Activated CD4-positive, alpha-beta T cell treated with anti-CD3 and anti-CD28 coated beads for 36 hours (primary cell): ENCODE measurements at places on chromosomes 5 and 9.

DNA sequence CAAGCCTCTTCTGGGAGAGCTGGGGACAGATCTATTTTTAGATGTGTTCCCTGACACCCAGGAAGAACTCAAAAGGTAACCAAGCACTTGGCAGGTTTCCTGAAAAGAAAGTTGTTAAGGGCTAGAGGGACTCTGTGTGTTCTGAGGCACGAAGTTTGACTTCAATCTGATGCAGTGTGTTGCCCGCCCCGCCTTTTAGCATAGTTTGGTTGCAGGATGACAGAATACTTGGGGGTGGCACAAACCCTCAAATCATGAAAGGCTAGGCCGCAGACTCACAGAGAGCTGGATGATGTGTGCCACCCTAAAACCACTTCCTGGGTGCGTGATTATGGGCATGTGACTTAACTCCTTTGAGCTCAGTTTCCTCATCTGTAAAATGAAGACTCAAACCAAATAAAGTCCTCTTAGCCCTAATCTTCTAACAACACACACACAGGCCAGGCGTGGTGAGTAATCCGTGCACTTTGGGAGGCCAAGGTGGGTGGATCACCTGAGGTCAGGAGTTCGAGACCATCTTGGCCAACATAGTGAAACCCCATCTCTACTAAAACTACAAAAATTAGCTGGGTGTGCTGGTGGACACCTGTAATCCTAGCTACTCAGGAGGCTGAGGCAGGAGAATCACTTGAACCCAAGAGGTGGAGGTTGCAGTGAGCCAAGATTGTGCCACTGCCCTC lies 12.8 kb upstream of the NDFIP1 start:
- DNase-seq, result peak; percentile 93

DNA sequence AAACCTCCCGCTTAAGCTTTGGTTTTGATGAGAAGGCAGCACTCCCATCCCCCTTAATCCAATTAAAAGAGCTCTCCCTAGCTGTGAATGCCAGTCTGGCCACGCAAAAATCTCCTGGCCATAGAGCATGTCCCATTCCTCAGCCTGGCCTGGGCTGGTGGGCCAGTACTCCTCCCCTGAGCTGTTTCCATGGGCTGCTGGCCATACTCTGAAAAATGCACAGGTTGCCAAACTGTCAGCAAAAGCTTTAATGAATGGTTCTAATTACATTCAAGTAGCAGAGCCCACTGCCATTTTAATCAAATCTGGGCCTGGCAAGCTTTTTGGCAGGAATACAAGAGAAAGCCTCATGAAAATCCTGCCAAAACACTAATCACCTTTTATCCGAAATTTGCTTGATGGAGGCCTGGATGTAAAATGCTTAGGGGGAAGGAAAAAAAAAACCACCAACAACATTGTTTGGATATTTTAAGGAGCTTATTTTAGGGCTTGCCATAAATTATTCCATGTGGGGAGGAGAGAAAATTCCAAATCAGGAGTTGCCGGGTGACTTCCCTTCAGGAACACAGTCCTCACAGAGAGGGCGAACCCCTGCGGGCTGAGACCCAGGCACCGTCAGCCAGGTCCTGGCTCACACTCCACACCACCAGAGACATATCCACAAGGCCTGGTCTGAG lies 243.3 kb downstream of the SEC61B start:
- no peak for DNase-seq

GRCh38 chr9:120857481-120857880 lies 14.8 kb upstream of the PSMD5 start:
- no peak for DNase-seq

DNA sequence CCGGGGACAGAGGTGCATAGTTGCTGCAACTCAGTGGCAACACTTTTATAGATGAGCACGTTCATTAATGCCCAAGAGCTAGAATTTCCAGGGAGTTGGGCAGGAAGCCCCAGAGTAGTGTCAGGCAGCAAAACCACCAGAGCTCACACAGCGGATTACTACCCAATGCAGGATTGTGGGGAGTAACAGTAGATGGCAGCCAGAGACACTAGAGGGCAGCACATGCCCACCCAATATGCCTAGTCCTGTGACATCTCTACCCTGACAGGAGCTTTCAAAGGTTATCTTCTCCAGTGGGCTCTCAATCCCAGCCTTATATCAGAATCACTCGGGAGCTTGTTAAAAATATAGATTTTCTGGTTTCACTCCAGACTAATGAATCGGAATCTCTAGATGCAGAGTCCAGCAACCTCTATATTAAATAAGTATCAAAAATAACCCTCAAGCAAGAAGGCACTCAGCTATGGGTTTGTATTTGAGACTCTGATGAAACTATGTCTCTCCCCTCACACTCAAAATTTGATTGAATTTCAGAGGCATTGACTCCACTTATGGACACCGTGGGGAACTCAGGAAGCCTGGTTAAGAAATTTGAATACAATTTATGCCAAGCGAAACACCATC lies 58.4 kb upstream of the PHF24 start:
- peak; percentile 90 for DNase-seq

GRCh38 chr5:74798977-74799911 lies 32.2 kb downstream of the NSA2 start:
- no peak for DNase-seq

GRCh38 chr5:8561224-8561840 lies 692.4 kb downstream of the MTRR start:
- no peak for DNase-seq

DNA sequence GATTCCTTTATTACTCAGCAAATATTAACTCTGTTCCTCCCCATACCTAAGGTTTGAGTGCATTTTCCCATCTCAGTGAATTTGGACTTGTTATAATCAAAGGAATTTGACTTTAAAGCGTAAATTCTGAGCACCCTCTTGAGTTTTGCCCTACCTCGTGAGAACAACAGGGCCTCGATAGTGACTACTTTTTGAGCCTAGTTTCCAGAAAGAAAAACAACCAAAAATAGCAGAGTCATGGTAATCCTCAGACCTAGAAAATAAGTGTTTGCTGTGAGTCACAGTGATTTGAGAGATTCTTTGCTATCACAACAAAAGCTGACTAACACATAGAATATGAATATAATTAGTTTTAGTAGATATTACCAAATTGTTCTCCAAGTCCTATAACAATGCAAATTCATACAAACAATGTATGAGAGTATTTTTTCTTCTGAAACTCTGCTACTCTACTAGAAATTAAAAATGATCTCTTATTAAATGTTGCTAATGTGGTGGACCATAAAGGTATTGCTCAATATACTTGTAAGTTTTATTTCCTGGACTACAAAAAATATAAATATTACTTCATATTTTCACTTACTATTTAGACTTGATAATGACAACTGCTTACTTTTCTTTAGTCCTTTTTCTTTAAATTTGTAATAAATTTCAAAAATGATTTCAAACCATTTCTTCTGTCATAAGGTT lies 759.7 kb downstream of the BRINP1 start:
- DNase-seq, result no peak

DNA sequence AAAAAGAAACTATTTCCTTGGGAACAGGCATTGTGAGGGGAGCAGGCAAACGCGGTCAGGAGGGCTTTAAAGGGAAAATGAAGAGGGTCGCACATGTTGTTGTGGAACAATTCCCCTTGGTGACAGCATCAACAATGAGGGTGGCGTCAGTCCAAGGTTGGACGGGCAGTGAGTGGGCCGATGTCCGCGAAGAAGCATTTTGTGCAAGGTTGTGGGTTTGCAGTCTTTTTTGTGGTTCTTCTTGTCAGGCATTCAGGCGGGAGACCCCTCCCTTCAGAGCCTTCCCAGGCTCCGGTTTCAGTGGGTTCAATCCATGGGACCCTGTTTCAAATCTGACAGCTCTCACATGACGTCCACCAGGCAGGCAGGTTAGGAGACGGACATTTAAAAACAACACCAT lies 11.1 kb upstream of the SLC6A19 start:
- no peak for DNase-seq

DNA sequence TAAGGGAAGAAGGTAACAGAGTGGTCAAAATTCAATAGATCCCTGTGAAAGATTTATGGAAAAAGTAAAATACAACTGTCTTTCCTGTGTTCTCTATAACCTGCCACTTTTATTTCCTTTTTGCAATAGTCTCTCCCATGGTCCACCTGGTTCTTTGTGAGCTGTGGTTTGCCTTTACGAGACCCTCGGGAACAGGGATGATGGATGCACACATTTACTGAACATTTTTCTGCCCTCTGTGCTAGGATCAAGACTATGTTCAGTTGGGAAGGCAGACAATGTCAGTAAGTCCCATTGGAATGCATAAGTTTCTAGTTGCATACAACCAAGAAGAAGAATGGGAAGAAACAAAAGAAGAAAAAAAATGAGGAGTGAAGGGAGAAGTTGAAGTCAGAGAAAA lies 281.2 kb downstream of the TRPM3 start:
- DNase-seq, result no peak

DNA sequence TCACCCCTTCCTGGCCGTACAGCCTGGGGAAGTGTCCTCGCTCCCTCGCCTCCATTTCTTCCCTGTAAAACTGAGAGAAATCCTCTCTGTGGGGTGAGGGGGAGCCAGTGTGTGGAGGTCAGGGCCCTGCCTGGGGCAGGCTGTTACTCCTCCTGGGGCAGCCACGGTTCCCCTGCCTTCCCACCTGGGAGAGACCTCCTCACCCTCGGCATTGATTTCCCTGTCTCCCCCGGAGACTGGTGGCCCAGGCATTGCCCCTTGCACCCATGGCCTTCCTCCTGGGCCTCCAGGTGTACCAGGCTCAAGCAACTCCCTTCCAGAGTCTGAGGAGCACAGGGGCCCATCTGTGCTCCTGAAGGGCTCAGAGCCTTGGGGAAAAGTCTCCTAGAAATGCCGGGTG lies 75.6 kb upstream of the RNU6ATAC start:
- DNase-seq, result no peak

GRCh38 chr9:129060991-129061390 lies 19.9 kb upstream of the DOLPP1 start:
- DNase-seq, result no peak

DNA sequence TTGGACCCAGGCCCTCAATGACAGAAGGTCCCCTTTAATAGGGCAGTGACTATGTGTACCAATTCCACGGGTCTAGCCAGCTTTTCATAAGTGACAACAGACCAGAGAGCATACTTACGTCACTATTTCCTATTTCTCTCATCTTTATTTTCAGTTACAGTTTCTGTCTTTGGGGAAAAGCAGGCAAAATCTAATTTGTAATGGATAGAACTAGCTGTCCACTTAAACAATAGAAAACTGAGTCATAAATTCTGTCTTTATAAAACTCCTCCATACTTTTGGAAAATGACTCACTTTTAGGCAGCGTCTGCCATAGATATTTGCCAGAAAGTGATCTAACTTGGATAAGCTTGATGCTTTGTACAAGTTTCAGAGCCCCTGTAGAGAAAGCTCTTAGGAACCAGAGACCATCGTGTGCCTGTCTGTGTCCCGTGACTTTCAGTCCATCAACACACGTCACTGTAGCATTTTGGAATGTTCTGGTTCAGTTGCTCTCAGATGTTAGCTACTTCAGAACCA lies 101.9 kb downstream of the F2RL2 start:
- DNase-seq, result no peak

DNA sequence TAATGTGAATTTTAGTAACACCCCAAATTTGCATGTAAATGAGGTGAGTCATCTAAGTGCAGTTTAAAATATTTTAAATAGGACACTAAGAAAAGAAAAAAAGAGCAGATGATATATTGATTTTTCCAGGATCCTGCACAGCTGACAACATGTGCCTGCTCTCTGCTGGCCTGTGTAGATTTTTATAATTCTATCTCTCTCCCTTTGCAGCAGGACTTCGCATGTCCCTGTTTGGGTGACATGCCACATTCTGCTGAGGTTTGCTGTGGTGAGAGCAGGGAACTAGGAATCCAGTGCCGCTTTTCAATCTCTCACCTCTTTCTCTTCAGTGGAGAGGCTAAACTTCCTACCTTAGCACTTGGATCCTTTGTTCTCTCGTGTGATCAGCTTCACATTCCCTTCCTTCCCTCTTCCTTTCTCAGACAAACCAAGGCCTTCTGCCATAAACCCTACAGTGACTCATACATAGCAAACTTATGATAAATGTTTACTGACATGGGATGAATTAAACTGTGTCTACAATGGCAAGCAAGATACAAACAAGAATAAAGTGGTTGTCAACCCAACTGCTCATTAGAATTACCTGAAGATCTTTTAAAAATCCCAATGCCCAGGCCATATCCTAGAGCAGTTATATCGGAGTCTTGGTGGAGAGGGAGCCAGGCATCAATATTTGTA lies 198.8 kb upstream of the EFNA5 start:
- no peak for DNase-seq

DNA sequence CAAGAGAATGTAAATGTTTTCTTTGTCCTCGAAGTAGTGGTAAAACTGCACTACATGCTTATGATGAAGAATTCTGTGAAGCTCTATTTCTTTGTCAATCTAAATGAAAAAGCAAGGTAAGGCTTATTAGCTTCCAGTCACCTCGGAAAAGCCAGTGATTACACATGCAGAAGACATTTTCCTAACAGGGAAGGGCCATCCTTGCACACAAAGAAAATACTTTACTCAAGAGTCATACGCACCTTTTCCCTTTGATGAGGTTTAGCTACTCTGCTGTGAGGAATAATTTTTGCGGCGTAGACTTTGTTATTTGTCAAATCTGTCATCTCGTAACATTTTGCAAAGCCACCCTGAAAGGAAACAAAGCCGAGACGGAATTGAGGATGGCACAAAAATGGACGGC lies 1.1 kb downstream of the PLK2 start:
- DNase-seq, result no peak

DNA sequence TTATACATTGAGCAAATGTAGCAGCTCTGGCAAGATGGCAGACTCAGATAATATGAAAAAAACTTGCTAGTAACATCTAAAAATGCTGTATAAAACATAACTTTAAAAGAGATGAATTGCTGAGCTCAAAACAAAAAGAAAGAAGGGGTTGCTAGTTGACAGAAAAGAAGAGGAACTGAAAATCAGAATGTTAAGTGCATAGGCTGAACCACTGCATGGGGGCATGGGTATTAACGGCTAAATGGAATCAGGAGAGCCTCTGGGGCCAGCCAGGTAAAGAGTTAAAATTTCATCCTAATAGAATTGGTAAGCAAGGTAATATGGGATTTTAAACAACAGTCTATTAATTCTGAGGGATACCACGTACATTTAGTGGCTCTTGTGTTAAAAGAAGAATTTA lies 146.8 kb downstream of the SMC2 start:
- DNase-seq, result no peak

DNA sequence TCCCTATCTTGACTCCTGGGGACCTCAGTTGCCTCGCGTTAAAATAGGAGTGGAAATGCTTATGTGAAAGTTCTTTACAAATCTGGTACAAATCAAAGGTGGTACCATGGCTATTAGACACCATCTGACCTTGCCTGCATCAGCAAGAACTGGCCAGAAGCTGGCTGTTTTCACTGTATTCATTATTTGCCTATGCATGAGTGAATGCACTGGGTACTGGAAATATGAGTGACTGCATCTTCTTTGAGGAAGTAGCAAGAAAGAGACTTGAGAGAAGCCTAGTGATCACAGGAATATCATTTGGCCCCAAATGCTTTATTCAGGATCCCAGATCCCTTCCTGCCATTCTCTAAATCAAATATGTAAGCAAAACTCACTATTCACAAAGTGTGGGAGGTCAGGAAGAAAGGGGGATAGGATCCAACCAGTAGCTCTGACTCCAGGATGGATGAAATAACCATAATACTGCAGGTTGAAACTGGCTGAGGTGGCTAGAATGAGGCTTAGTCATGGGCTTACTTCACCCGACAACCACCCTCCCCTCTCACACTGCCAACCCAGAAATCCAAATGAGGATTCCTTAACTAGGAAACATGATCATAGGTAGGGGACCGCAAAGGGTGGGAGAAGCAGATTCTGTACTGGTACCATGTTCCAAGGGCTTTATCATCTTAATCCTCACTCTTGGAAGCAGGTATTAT lies 56.7 kb downstream of the FAM114A2 start:
- DNase-seq, result no peak
